Stimulated activated CD8-positive, alpha-beta memory T cell treated with anti-CD3 and anti-CD28 coated beads, Interleukin-4, amount 100 ng/mL, for 1 hour (primary cell): ENCODE measurements at places on chromosomes 13 and 19.

DNA sequence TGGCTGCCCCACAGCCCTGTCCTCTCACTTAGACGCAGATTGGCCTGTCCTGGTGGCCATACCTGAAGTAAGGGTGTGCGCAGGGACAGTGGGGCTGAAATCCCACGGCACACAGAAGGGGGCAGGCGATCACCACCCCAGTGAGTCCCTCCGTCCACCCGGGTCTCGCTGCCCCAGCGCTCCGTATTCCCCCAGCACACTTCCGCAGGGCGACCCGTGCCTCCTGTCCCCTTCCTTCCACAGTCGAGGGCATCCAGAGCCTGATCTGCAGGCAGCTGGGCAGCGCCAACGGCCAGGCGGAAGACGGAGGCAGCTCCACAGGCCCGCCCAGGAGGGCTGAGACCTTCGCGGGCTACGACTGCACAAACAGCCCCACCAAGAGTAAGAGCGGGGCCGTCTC, 25.3 kb downstream of the PEX11G start:
- no peak for DNase-seq

DNA sequence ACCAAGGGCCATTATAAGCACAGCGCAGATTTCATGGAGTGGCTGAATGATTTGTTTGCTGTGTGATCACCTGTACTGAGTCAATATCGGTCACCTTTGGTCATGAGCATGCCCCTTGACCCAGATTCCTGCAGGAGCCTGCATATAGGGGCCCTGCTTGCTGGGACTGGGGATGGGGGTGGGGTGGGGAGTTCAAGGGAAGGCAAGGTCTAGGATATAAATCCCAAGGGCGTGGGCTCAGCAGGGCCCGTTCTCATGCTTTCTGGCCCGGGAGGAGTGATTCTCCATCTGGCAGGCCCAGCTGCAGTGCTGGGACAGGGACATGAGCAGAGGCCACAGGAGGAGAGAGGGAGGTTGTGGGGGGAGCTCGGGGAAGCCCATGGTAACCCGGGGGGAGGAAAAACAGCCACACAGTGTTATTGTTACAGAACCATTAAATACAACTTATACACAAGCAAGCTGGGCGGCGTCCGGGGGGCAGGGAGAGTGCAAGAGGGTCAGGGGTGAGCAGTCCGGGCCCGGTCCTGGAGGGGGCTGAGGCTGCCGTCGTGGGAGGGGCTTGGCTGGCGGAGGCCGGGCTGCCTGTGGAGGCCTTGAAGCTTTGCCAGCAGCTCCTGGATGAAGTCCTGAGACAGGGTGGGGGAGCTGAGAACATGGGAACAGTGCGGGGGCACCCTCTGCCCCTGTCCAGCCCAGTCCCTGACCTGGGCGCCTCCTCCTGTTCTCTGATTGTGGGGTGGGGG, 5.2 kb downstream of the PPP1R14A start:
- DNase-seq: no peak

GRCh38 chr19:1181606-1182005, 7.5 kb upstream of the SBNO2 start:
- DNase-seq: no peak

GRCh38 chr13:114115191-114115671, 17.2 kb downstream of the RASA3 start:
- DNase-seq: no peak

DNA sequence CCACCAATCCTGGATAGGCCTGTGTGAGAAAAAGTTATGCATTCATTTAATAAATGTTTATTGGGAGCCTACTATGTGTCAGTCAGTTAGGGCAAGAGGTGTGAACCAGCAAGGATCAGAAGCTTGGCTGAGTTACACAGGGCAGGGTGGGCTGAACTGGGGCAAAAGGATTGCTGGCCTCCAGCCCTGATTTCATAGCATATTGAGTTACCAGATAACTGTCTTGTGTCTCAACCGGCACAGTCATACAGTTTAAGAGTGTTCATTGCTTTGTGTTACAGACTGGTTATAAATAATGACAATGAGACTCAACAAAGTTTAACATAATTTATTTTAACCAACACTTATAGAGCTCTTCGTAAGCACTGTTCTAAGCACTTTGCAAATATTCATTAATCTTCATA, 253.8 kb downstream of the DLEU7 start:
- DNase-seq: no peak

- no peak for DNase-seq
Observed at GRCh38 chr19:33630880-33631608, 9.3 kb downstream of the CHST8 start.

GRCh38 chr13:20877902-20878301, 24.6 kb downstream of the XPO4 start:
- DNase-seq: no peak
